Iris pigment epithelial cell (primary cell): ENCODE measurements at places on chromosomes 2 and 18.

DNA sequence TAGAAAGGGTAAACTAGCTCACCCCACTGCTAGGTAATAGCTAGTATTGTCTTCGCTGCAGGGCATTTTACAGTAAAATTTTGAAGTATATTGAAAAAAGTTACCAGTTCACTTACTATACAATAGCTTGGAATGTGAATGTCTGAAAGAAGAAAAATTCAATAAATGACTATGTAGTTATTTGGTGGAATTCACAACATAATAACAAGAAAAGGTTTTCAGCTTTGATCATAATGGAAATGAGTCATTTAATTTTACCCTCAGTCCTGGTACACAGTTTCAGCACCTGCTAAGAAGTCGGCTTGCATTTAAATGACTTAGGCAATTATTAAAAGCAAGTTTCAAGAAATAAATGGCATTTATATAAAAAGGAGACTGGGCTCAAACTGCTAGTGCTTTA is 90.4 kb downstream of the NUP35 start:
- DNase-seq, result no peak

- peak; percentile 6 for DNase-seq
Measured at GRCh38 chr18:73101977-73102376, 234.2 kb upstream of the NETO1 start.

DNA sequence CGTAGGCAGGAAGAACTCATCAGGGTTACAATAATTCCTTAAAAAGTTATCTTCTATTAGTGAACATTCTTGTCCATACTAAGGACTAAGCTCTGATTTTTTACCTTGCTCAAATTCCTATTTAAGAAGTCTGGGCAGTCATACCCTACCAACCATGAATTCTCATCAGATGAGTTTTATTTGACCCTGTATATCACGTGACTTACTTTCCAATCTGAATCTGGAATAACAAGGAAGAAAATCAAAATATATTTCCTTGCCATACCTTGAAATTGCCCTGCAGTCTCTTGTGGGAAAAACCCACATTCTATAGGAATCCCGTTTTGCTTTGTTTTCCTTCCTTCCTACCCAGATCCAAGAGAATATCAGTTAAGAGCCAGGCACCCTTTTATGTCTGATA is 352.7 kb downstream of the AKAIN1 start:
- no peak for DNase-seq

- no peak for DNase-seq
Measured at GRCh38 chr2:222399038-222399783, 25.1 kb upstream of the SGPP2 start.

GRCh38 chr18:48475635-48476549 is 62.9 kb upstream of the CTIF start:
- DNase-seq, result peak; percentile 81

GRCh38 chr2:21423854-21424253 is 300.1 kb downstream of the TDRD15 start:
- DNase-seq, result peak; percentile 75

- DNase-seq, result no peak
Measured at GRCh38 chr2:54927751-54928615, 122.3 kb downstream of the RTN4 start.
